ENCODE measurements at places on chromosomes 3 and 15.

DNA sequence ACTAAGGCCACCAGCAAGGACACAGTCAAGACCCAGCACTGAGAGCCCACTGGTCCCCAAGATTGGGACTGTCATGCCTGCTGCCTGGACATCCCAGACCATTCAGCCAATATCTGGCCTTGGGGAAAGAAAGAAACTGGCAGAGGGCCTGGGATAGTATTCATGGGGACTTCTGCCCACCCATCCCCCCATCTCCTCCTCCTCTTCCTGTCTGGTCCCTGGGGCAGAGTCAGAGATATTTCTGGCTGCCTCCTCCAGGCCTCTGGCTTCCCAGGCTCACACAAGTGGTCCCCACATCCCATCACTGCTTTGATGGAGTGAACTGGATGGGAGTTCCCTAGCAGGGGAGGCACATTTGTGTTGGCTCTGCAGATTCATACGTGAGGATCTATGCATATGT, 4.2 kb upstream of the RASL12 start:
- no peak for DNase-seq

GRCh38 chr3:85576091-85576690, 617.4 kb downstream of the CADM2 start:
- DNase-seq = no peak

GRCh38 chr15:57156210-57156884, 220.0 kb upstream of the CGNL1 start:
- DNase-seq = no peak

GRCh38 chr15:68441045-68441743, 9.2 kb upstream of the ITGA11 start:
- no peak for DNase-seq
